ENCODE measurements at places on chromosomes 16 and 17.
A peak's percentile ranks its signal among the peaks of the same experiment; 100 is the strongest.

GRCh38 chr17:45852535-45853297 lies 8.0 kb downstream of the SPPL2C start:
- DNase-seq, result peak; percentile 70

GRCh38 chr16:1154887-1155331 lies 2.0 kb downstream of the CACNA1H start:
- peak; percentile 72 for DNase-seq

GRCh38 chr17:38349097-38349730 lies 2.4 kb upstream of the SOCS7 start:
- peak; percentile 85 for DNase-seq

GRCh38 chr16:68475071-68475470 lies 26.8 kb upstream of the SMPD3 start:
- no peak for DNase-seq

DNA sequence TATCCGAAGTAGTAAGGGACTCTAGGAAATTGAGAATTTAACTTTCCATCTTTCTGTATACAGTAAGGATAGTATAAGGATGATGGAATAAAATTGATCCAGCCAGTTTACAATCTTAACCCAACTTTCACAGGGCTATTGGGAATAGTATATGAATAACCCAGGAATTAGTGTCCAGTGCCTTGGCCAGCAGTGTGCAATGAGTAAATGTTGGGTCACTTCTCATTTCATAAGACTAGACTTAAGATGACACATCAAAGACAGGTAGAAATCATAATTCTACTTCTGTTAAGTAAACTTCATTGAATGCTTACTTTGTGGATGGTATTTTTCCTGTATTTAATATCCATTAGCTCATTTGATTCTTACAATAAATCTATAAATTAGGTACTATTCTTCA lies 949.6 kb upstream of the GOT2 start:
- no peak for DNase-seq

All from A549 (cell line).